ELF-1 (cell line): ENCODE measurements at places on chromosomes 2 and 18.
A peak's percentile ranks its signal among the peaks of the same experiment; 100 is the strongest.

DNA sequence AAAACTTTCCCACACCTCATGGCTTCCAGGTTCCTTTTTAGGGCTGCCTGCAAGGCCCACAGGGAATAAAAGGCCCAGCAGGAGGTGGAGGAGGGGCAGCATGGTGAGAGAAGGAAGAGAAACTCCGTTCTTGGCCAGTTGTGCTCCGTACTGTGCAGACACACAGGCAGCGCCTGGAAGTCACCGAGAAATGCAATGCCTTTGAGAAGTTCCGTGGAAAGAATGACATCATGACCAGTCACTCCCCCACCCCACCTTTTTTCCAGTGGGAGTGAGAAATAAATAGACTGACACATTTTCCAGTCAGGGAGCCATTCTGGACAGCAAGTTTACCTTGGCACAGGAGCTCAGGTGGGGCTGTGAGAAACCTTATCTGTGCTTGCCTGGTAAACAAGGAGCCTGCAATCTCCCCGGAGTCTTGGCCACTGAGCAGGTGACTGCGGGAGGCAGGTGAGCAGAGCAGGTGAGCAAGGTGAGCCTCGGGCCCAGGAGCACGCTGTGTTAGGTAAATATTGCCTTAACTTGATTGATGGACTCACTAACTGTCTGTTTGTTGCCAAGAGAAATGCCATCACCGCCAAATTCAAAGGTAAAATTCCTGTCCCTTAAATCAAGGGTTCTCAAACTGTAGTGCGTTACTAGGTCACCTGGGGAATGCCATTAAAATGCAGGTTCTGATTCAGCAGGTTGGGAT is 13.5 kb upstream of the LBH start:
- DNase-seq = peak; percentile 61

DNA sequence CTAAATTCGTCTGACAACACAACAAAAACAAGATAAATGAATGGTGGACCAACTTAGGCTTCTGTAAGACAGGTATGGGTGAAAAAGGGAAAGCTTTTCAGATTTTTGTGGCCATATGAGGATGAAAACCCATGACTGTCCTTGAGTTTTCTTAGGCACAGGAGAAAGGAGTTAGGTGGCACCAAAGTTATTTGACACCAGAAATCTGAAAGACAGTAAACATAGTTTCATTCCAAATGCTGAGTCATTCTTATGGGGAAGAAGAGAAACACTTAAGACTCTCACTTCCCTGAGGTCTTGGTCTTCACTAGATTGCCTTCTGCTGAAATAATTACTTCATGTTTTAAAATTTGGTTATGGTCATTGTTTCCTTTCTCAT is 5.2 kb upstream of the GPD2 start:
- peak; percentile 9 for DNase-seq

GRCh38 chr18:54807303-54807702 is 21.0 kb upstream of the RAB27B start:
- no peak for DNase-seq

- no peak for DNase-seq
Observed at GRCh38 chr2:189175869-189176433, 3.6 kb downstream of the COL5A2 start.

DNA sequence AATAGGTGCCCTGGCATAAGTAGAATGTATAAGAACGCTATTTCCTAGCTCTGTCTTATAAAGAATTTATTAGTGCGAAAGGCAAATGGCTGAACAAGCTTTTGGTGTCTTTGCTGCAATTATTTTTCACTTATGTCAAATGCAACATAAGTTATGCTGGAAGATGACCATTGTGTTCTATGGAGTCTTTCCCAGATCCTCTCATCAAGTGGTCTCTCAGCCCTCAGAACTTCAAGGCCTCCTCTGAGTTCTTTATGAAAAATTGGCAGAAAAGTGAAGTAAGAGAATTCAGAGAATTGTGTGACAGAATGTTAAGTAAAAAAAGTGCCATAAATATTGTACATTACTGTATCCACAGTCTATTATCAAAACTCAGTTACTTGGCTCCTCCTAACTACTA is 75.2 kb downstream of the RIT2 start:
- DNase-seq = no peak

GRCh38 chr2:160270571-160271113 is 70.6 kb upstream of the ITGB6 start:
- peak; percentile 88 for DNase-seq

DNA sequence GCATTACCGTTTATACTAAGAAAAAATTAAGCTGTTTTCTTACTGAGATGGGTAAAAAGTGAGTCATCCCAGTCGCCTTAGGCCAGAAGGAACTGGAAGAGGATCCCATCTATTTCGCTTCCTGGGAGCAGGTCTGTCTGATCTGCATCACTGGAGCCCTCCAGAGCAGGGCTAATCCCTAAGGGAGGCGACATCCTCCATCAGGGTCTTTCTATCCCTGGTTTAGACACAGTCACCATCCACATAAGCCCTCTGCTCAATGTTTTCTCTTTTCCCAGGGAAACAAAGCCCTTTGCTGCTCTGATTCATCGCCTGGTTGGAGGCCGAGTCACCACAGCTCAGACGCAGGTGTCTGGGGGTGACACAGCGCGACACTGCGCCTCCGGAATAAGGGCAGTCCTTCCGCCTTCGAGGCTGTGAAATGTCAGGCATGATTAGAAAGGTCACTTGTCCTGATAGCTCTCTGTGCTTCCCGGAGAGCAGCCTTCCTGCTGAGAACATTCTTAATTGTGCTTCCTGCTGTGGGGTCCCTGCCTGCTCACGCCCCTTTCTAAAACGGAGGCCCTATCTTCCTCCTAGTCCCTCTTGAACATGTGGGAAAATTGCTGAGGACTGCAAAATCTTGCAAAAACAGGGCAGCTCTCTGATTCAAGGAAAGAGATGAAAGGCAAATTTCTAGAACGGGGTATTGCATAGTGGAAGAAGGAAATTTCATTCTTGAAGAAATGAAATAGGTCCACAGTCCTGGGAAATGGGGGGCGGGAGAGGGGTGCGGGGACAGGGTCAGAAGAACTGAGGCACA is 56.3 kb downstream of the MARCHF4 start:
- peak; percentile 63 for DNase-seq

DNA sequence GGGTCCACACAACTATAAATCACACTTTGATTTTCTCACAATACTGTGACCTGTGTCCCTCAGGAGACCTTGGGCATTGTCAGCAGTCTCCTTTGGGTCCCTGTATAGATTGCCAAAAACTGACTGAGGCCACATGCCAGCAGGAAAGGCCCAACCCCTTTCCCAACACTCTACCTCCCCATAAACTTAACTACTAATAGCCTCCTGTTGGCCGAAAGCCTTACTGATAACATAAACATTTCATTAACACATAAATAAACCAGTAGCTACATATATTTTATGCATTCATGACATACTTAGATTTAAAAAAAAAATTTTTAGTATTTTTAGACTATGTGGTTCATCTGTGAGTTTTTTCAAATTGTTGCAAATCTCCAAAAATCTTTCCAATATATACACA is 153.5 kb downstream of the ARL4C start:
- no peak for DNase-seq

GRCh38 chr18:73674125-73674865 is 473.3 kb downstream of the FBXO15 start:
- no peak for DNase-seq

DNA sequence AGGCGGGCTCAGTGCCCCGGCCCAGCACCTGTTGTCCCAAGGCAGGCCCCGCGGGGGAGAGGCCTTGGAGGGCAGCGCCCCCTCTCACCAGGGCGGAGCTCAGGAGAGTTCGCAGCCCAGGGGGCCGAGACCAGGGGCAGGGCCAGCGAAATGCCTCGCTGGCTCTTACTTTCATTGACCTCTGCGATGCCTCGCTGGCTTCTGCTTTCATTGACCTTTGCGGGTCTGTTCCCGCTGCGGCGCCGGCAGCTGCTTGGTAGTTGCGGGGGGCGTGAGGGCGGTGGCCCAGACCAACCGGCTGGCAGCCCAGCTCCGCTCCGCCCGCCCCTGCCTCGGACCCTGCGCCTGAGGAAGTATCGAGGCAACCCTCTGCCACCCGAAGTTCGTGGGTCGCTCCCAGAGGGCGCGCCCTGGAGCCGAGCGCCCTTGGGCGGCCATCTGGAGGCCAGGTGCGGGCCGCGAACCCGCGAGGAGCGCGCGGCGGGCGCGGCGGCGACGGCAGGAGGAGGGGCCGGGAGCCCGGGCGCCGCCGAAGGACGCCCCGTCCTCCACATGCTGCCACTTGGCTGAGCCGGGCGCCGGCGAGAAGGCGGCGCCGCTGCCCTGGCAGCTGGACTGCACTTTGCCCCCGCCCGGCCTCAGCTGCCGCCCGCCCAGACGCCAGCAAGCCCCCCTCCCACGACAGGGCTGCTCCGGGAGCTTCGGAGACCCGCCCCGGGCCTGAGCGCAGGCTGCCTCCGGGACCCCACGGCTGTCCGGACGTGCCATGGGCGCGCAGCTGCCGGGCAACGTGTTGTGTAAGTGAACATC is 118.0 kb upstream of the MSTN start:
- DNase-seq = peak; percentile 81

DNA sequence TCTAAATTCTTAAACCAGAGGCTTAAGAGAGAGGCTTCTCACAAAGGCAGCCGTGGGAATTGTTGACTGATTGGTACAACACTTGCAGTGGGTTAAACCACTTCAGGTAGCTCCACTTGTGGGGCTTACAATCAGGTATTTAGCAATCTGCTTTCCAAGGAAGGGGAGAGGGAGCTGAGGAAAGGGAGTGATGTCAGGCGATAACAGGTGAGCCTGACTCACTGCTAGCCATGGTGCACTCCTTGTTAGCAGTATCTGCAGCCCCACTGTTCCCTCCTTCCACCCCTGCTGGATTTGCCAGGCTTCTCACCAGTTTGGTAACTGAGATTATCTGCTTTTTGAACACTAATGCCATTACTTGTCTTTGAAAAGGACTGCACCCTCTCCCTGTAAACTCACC is 1056.7 kb upstream of the FANCL start:
- DNase-seq = peak; percentile 5

DNA sequence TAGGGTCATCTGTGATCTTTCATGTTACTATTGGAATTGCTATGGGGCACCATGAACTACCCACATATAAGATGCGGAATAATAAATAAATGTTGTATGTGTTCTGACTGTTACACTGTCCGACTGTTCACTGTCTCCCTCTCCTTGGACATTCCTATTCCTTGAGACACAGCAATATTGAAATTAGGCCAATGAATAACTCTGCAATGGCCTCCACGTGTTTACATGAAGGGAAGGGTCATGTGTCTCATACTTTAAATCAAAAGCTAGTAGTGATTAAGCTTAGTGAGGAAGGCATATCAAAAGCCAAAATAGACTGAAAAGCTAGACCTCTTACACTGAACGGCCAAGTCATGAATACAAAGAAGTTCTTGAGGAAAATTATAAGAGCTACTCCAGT is 751.3 kb downstream of the SOCS6 start:
- no peak for DNase-seq

- no peak for DNase-seq
Observed at GRCh38 chr18:2391470-2391869, 179.8 kb downstream of the METTL4 start.

GRCh38 chr2:45616658-45617411 is 5.8 kb upstream of the SRBD1 start:
- DNase-seq = no peak

GRCh38 chr2:2547451-2547850 is 216.4 kb upstream of the MYT1L start:
- DNase-seq = no peak

GRCh38 chr2:29219374-29219773 is 104.2 kb downstream of the CLIP4 start:
- DNase-seq = no peak

GRCh38 chr18:4146797-4147196 is 308.3 kb downstream of the DLGAP1 start:
- DNase-seq = no peak

DNA sequence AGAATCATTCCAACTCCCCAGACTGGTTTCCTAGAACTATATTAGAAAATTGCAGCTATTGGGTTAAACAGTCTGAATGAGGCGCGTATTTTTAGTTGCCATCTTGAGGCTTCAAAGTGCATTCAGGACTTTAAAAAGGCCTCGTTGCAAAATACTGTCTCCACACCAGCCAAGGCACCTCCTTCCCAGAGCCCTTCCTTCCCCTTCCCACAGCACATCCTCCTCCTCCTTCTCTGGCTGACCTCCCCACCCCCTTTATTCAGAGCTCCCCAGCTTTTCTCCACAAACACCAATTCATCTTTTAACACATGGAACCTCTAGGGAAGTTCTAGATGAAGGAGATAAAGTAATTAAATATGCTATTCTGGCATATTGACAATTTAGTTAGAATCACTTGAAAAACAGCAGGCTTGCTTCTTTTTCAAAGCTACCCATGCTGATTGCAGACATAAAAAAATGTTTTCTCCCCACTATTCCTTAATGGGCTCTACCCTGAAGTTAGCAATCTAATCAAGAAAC is 90.3 kb downstream of the RTP5 start:
- DNase-seq = no peak

GRCh38 chr2:147450661-147451510 is 393.9 kb upstream of the ACVR2A start:
- DNase-seq = no peak

GRCh38 chr2:73891276-73891901 is 1.4 kb upstream of the ACTG2 start:
- no peak for DNase-seq

- no peak for DNase-seq
Observed at GRCh38 chr2:70514612-70515055, 39.0 kb downstream of the TGFA start.
